ENCODE measurements at places on chromosomes 6 and 20. TPM values are rescaled to one million over a fixed set of nuclear protein-coding genes. Genes with fewer than 3 reads are reported as not detected.

The MLN gene
- not detected for total RNA-seq

The GJA10 gene
- not detected for total RNA-seq

DNA sequence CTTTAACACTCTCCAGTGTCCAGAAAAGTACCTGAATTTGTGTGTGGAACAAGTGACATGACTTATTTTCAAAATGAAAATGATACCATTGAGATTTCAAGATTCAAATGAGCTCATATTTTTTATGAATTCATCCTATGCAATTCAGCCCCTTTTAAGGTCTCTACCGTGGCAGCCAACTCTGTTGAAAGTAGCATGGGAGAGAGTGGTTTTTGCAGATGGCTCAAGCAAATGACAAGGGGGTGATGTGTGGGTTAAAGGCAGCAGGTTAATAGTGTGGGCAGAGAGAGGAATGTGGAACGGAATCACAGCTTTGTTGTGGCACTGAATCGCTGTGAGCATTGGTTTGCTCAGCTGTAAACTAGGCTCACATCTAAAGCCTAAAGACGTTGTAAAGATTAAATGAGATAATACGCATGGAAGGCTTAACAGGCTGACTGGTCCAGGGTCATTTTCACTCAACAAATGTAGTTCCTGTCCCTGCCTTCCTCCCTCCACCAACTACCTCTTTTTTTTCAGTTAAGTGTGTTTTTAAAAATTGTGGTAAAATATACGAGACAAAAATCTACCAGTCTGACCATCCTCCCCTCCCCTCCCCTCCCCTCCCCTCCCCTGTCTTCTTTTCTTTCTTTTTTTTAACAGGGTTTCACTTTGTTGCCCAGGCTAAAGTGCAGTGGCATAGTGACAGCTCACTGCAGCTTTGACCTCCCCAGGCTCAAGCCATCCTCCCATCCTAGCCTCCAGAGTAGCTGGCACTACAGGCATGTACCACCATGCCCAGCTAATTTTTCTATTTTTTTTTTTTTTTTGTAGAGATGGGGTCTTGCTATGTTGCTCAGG is 114.7 kb upstream of the ZNF217 start:
- no peak for DNase-seq

DNA sequence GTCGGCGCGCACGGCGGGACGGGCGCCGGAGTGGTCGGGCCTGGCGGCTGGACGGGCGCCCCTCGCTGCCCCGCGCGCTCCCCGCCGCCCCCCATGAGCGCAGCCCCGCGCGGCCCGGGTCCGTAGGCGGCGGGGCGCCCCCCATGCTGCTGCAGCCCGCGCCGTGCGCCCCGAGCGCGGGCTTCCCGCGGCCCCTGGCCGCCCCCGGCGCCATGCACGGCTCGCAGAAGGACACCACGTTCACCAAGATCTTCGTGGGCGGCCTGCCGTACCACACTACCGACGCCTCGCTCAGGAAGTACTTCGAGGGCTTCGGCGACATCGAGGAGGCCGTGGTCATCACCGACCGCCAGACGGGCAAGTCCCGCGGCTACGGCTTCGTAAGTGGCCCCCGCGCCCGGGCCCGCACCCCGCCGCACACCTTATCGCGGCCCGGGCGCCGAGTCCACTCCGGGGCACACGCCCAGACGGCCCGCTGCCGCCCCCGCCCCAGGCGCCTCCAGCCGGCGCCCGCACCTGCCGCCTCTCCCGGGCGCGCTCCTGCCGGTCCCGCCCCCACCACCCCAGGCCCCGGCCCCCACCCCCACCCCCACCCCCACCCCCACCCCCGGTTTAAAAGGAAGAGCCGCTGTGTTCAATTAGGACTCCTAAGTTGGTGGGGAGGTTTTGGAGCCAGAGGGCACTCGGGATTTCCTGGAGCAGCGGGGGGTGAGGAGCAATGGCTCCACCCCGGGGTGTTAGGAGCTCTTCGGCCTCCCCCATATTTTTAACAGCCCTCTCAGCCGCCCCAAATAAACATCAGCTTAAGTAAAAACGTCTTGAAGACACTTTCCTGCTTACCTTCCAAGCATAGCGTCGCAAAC is 474 bp downstream of the RBM38 start:
- no peak for DNase-seq

GRCh38 chr6:119148098-119148824 is 69.8 kb upstream of the FAM184A start:
- DNase-seq: peak; percentile 64

- DNase-seq: no peak
These were observed 105.0 kb downstream of the PTPRK start for GRCh38 chr6:128415387-128415786.

- DNase-seq: no peak
These were observed 546.3 kb upstream of the CITED2 start for GRCh38 chr6:139920776-139921100.

Measured in PC-9 (cell line).